ENCODE measurements at places on chromosomes 6 and 20.

DNA sequence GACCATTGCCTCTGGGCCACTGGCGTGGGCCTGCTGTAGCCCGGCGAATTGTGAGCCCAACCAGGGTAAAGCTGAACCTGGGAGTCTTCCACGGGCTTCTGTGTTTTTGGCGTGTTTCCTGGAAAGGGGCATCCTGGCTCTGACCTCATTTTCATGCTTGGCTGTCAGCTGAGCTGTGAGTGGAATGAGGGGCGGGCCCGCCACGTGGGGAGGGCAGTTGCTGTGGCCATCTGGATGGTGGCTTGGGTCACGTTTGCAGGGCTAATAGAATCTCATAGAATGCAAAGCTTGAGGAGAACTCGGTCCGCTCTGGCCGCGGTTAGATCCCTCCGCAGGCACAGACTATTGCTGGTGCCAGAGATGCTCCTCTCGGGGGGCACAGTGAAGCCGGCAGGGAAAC lies 263.0 kb downstream of the SMOC2 start:
- DNase-seq, result no peak

- DNase-seq, result no peak
Measured at GRCh38 chr20:22490287-22491193, 93.8 kb downstream of the FOXA2 start.

DNA sequence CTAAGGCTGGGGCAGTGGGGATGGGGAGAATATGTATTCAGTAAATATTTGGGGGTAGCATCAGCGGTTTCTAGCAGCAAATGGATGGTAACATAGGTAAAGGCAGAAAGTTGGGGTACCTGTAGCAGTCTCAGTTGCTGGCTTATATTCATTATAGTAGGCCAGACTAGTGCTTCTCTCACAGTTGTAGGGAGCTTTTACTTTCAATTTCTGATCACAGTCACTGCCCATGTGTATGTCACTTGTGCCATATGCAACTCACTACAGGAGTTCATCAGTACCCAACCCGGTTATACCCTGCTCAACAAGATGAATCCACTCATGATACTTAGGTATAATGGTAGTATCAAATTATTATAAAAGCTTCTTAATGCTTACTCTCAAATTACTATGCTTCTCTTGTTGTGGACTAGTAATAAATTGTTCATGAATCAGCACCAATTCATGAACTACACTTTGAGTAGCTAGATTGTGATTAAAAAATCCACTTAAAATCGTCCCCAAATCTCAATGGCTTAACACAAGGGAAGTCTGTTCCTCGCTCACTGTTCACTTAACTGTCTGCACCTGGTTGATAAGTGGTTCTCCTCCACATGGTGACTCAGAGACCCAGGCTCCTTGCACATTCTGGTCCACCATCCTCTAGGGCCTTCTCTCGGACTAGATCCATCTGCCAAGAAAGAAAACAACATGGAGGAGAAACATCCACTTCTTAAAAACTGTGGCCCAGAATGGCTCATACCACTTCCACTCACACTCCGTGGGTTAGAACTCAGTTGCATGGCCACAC lies 31.3 kb upstream of the MYLIP start:
- no peak for DNase-seq

GRCh38 chr20:58229198-58229798 lies 845 bp upstream of the ANKRD60 start:
- DNase-seq, result peak; percentile 39

DNA sequence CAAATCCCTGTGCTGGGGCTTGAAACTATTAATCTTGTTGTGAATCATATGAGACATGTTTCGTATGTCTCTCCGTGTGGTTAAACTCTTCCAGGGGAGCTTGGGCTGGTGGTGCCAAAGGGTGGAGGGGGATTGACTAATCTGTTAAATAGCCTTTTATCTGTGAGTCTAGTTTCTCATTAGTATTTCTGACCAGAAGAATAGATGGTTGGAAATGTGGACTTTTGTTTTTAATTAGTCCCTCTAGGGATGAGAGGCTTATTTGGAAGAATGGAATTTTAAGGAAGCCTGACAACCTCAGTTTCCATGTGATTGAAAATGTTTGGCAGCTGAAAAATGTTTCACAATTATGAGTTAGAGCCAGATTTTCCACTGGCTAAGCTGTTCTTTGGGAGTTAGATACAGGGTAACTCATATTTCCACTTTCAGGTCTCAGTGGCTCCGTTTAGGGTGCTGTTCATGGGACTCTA lies 117.3 kb downstream of the BCKDHB start:
- DNase-seq, result no peak

- no peak for DNase-seq
Measured at GRCh38 chr6:81614292-81614691, 138.2 kb downstream of the TENT5A start.

DNA sequence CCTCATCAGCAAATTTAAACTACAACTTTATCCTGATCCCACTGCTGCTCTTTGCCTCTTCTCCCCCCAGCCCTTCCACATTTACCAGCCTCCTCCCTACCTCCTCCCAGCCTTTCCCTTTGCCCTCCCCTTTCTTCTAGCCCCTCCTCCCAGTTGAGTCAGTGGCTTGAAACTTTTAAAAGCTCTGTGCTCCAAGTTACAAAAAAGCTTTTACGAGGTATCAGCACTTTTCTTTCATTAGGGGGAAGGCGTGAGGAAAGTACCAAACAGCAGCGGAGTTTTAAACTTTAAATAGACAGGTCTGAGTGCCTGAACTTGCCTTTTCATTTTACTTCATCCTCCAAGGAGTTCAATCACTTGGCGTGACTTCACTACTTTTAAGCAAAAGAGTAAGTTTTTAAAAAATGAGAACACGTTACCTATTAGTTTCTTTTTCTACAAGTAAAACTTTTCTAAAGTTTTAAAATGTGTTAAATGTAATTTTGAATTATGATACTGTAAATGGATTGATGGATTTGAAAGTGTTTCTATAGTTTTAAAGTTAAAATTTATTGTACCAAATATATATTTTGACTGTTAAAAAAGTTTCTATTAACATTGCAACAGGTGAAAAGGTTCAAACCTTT lies at the start of gene GJA1:
TSS of gene GJA1 (plus strand) at position 203 of the 626 bp plus-strand sequence. CDS start 11,202 bp downstream, outside the sequence.
- peak; percentile 71 for DNase-seq

DNA sequence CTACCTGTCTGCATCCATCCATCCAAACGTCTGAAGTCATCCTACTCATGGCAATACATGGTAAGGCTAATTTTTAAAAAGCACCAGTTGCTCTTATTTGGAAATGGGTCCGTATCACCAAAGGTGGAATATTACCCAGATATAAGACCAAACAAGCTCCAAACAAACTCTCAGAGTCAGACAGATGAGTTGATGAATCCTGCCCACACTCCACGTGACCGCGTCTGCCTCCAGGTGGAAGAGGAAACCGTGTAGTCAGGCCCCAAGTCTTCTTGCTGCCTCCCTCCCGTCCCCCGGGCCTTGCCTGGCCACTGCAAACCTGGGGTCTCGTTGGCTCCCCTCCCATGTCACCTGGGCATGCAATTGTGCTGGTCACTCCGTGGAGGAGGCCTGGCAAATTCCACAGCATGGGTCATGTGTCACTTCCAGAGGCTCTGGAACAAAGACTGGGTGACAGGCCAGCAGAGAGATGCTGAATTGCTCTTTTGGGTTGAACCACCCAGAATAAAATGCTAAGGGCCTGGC lies 31.8 kb downstream of the CTCFL start:
- DNase-seq, result no peak

DNA sequence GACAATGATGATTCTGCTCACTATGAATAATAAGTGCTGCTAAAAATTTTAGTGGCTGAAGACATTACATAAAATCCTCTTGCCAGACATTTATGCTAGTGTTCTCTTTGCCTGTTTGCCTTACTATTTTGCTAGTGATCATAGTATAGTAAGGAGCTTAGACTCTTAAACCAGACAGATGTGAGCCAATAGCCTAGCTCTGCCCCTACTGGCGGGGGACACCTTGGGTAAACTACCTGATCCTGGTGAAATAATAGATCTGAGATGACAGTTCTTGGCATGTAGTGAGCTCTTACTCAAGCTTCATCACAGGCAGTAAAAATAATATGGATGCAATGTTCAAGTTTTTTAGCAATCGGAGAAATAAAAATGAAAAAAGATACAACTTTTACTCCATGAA lies 18.8 kb downstream of the ENPP3 start:
- DNase-seq, result no peak

DNA sequence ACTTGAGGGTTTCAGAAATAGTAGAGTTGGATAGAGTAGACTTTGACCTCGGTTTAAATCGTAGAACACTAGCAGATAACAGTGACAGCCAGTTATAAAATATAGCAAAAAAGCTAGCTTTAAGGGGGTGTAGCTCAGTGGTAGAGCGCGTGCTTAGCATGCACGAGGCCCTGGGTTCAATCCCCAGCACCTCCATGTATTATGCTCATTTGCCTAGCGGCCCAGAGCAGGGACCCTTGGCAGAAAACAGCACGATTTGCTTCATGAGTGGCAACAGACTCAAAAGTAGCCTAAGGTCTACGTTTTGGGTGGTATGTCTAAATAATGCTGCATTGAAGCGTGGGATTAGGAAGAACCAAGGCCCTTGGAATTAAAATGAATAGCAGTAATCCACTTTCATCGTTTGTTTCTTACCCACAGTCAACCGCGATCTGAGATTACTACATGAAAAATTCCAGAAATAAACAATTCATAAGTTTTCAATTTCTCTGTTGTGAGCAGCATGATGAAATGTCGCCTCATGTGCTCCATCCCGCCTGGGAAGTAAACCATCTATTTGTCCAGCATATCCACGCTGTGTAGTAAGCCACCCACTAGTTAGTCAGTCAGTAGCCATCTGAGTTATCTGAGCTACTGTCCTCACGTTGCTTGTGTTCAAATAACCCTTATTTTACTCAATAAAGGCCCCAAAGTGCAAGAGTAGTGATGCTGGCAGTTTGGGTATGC lies 184.9 kb downstream of the GPX5 start:
- no peak for DNase-seq

DNA sequence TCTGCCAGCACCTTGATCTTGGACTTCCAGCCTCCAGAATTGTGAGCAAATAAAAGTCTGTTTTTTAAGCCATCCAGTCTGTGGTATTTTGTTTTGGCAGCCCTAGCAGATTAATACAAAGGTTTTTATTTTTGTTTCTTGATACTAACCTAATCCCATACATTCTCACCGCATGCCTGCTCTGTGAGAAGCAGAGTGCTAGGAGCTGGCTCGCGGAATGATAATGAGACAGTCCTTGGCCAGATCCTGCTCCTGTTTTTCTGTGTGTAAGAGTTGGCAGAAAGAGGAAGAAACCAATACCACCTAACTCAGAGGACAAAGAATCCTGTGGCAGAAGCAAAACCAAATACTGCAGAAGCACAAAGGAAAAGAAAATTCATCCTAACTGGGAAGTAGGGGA lies 82.6 kb downstream of the KIF16B start:
- no peak for DNase-seq

GRCh38 chr6:132790450-132790849 lies 8.0 kb downstream of the SLC18B1 start:
- DNase-seq, result no peak

- DNase-seq, result no peak
Measured at GRCh38 chr6:97882755-97883154, 599.7 kb upstream of the MMS22L start.

DNA sequence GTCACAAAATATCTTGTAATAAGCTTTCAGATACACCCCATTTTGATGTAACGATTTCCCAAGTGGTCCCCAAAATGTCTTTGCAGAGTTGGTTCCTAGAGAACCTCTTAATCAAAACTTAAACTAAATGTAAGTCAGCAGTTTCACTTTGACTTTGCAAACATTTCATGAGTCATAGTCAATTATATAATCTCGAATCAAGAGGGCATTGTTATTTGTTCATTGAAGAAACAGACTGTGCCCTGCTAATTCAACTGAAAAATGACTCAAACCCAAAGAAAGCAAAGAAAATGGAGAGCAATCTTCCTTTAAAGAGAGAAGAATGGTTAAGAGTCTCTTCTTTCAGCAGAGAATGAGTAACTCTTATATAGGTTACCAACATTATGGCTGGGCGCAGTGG lies 58.3 kb downstream of the IPCEF1 start:
- DNase-seq, result no peak

DNA sequence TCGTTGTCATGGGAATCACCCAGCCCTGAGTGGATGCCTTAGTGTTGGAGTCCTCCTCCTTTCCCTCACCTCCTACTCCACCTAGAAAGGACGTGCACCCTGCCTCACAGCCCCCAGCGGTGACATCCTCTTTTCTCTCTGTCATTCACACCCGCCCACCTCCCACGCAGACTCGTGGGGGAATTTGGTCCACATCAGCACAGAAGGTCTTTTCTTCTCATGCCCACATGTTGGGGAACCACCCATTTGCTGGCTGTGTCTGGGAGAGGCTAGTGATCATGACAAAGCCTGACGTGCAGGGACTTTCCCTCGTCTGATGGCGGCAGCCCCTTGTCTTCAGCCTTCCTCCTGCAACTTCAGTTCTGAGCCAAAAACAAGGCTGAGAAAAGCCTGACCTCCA lies 96.0 kb upstream of the CNKSR3 start:
- DNase-seq, result no peak

GRCh38 chr6:15416932-15417509 lies 171.2 kb downstream of the JARID2 start:
- no peak for DNase-seq

GRCh38 chr6:69424581-69424980 lies 372.2 kb downstream of the LMBRD1 start:
- DNase-seq, result no peak

GRCh38 chr6:135572051-135572450 lies 74.5 kb upstream of the AHI1 start:
- DNase-seq, result no peak

- DNase-seq, result no peak
Measured at GRCh38 chr6:164554700-164555476, 754.5 kb downstream of the C6orf118 start.

- DNase-seq, result no peak
Measured at GRCh38 chr20:49675368-49676151, 38.1 kb downstream of the B4GALT5 start.

- no peak for DNase-seq
Measured at GRCh38 chr6:55704421-55704820, 125.4 kb upstream of the HMGCLL1 start.

DNA sequence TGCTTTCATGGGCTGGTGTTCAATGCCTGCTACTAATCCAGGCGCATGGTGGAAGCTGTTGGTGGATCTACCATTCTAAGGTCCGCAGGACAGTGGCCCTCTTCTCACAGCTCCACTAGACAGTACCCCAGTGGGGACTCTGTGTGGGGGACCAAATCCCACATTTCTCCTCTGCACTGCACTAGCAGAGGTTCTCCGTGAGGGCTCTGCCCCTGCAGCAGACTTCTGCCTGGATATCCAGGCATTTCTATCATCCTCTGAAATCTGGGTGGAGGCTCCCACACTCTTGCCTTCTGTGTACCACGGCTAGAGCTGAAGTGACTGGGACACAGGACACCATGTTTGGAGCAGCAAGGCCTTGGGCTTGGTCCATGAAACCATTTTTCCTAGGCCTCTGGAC lies 134.1 kb upstream of the C6orf118 start:
- no peak for DNase-seq

GRCh38 chr6:16437984-16438383 lies 199.6 kb downstream of the GMPR start:
- DNase-seq, result no peak

- no peak for DNase-seq
Measured at GRCh38 chr20:59688999-59689398, 84.7 kb downstream of the PHACTR3 start.

- no peak for DNase-seq
Measured at GRCh38 chr6:150068151-150068550, 770 bp downstream of the ULBP3 start.
